ENCODE measurements at places on chromosomes 13 and 19.
A peak's percentile ranks its signal among the peaks of the same experiment; 100 is the strongest.

DNA sequence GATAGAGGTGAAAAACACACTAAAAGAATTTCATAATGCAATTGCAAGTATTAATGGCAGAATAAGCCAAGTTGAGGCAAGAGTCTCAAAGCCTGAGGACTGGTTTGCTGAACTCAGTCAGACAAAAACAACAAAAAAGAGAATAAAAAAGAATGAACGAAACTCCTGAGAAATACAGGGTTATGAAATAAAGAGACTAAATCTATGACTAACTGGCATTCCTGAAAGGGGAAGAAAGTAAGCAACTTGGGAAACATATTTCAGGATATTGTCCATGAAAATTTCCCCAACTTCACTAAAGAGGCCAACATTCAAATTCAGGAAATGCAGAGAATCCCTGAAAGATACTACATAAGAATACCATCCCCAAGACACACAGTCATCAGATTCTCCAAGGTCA lies 47.8 kb downstream of the UBL3 start:
- DNase-seq = peak; percentile 36

DNA sequence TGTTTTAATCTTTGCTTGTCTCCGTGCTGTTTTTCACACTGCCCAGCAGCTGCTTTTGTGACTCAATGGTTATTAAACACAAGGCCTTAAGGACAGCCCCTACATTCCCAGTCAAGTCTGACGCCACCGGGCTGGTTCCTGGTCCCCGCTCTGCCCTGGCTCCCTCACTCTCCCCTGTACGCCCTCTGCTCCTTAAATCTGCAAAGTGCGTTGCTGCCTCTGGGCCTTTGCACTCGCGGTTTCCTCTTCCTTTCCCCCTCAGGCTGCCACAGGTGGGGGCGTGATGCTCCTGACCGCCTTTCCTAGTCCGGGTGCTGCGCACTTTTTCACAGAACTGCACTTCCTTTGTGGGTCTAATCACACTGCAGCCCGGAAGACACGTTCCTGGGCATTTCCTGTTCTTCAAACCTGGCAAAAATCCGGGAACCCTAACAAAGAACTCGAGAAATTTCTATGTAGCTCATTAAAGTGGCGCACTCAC lies 25.6 kb downstream of the NOSIP start:
- no peak for DNase-seq

- DNase-seq = no peak
Observed at GRCh38 chr13:77345150-77345780, 18.4 kb upstream of the MYCBP2 start.

DNA sequence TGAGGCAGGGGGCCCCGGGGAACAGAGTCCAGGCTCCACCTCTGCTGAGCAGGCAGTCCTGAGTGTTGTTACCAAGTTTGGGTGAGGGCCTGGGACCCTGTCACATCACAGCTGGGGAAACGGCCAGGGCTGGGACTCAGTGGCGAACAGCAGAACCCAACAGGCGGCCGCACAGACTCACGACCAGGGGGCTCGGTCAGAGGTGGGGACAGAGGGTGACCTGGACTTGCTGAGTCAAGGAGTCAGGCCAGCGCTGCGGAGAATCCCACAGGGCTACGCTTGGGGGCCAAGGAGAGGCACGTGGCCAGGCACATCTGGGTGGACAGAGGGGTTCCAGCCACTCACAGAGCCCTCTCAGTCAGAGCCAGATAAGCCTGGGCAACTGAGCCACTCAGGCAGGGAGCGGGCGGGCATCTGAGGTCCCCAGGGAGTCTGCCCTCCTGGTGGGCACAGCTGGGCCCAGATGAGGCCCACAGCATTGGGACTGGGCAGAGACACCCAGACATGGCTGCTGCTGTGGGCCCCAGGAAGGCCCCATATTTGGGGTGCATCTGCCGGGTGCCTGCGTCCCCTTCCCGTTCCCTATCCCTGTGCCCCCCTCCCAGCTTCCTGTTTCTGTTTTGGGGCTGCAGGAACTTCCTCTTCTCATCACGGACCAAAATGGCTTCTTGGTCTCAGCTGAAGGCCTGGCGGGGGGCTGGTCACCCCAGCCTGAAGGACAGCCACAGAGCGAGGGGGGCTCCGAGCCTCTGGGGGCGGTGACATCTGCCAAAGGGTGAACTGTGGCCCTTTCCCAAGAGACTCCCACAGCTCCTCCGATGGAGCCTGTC lies 34.0 kb downstream of the CEBPA start:
- no peak for DNase-seq

DNA sequence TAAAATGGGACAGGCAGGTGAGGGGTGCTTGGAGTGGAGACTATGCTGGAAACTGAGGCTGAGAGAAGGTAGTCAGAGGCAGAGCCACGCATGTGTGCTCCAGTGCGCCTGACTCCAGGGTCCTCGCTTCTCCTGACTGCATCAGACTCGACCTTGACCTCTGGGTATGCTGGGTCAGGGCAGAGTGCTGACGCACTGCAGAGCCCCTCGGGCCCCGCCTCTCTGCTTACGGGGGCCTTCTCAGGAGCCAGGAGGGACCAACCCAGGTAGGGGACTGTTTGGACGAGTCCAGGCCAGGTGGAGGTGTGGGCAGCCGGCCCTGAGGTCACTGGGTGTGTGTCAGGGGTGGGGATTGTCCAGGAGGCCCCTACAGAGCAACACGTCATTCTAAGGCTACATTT lies 22.9 kb upstream of the SLC7A10 start:
- no peak for DNase-seq

DNA sequence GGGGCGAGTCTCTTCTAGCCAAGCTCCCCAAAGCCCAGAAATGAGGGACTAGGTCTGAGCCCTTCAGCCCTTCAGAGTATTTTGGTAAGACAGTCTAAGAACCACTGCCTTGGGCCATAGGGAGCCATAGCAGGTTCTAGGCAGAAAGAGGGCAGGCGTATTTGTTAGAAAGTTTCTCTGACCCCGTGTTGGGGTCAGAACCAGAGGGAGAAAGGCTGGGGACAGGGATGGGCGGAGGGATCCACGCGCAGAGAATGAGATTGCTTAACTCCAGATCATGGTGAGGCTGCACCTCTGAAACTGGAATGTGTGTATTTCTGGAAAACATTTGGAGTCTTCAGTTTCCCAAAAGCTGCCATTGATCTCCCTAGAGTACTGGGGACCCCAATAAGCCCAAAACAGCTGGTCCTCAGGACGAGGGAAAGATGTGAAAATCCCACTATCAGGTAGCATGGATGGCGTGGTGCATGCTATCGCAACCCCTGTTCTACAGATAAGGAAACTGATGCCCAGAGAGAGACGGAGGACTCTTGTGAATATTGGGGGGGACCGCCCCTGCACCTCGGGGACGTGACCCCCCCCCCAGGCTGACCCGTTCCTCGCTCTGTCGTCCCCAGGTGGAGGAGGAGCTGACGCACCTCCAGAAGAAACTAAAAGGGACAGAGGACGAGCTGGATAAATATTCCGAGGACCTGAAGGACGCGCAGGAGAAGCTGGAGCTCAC lies 703 bp upstream of the TPM4 start:
- DNase-seq = no peak

Data from fibroblast of skin of right biceps (primary cell).